ENCODE measurements at places on chromosomes 1 and 21.

DNA sequence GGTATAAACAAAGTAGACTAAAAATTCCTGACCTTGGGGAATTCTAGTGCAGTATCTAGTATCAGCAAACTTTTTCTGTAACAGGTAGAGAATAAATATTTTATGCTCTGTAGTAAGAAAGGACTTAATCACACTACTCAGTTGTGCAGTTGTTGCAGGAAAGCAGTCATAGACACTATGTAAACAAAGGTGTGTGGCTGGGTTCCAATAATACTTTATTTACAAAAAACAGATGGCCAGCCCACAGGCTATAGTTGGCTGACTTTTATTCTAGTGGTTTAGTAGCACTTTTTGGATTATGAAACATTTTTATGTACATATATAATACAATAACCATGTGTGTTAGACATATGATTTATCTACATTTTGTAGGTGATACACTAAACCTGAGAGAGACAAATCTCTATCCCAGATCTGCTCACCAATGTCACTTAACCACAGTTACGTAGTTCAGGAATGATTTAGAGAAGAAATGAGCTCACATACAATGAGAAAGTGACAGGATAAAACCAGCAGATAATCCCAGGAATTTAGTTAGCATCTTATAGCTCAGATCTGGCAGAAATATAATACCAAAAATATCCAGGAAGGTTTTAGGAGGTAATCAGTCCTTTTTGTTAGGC, 56.1 kb downstream of the MIER1 start:
- no peak for DNase-seq

DNA sequence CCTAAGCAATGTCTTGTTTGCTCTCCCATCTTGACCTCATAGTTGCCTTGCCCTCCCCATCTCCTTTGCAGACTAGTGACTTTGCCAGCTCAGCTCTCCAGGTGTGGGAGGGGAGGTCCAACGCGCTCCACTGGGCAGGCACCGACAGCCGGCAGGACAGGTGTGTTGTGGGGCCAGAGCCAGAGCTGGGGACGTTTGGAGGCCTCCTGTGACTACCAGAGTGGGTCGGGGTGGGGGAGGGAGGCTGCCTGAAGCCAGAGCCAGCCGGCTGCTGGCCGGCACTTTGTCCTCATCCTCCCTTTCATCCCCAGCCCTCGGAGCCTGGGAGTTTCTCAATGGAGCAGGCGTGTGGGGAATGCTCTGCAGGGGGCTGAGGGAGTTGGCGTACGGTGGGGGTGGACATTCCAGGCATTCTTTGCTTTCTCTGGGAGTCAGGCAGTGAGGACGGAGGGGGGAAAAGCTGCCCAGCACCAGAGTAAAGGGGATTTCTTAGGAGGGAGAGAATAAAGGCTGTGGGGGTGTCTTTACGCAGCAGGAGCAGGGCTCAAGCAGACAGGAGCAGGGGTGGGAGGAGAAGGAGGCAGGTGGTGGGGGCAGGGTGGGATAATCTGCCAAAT, 20.2 kb downstream of the NUAK2 start:
- DNase-seq, result no peak

GRCh38 chr1:216047811-216048572, 375.3 kb downstream of the USH2A start:
- DNase-seq, result no peak

GRCh38 chr1:99662539-99663080, 16.7 kb downstream of the PALMD start:
- DNase-seq, result no peak

GRCh38 chr1:65066419-65066765, 81.6 kb upstream of the AK4 start:
- DNase-seq, result no peak

DNA sequence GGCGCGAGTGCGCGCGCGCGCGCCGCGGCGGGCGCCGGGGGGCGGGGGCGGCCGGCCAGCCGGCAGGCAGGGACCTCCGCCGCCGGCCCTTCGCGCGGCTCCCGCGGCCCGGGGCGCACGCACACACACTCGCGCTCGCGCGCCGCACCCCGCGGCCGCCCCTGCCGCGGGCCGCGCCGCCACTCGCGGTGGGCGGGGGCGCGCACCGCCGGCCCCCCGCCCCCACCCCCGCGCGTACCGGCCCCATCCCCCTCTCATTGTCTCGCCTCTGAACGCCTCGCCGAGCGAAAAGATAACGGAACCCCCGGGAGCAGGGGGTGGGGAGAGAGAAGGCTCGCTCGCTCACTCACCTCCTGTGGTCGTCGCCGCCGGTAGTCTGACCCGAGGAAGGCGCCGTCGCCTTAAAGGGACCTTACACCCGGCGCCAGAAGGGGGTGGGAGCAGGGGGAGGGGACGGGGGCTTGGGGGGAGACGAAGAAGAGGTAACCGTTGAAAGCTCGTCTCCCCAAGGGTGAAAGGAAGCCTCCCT, 428 bp downstream of the POGZ start:
- DNase-seq, result no peak

DNA sequence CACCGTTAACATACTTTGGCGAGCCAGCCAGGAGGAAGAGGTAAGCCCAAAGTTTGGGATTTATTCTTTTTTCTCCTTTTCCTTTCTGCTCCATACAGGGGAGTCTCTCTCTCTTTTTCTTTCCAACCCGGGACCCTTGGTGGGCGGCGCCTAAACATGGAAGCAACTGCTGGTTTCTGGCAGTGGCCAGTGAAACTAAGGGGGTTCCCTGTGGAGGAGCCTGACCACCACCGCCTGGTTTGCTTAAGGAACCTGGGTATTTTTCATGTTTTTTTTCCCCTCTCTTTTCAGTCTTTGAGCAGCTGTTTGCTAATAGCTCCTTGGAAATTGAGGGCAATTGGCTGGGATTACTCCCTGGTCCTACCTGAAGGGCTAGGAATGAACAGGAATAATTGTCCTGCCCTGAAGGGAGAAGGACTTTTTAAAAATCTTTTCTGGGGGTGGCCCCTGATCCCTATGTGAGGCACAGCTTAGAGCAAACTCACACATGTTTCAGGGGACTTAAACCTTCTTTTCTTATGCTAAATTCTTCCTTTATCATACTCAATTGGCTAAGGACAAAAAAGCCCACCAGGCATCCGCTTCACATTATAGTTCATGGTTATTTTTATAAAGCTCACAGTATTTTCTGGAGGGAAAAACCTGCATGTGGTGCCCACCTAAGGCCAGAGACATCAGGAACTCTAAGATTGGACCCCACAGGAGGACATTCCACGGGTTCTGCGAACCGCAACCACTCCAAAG, 61.3 kb upstream of the PLD5 start:
- no peak for DNase-seq

- no peak for DNase-seq
These were observed 115.7 kb downstream of the MAP3K21 start for GRCh38 chr1:233443040-233443760.

DNA sequence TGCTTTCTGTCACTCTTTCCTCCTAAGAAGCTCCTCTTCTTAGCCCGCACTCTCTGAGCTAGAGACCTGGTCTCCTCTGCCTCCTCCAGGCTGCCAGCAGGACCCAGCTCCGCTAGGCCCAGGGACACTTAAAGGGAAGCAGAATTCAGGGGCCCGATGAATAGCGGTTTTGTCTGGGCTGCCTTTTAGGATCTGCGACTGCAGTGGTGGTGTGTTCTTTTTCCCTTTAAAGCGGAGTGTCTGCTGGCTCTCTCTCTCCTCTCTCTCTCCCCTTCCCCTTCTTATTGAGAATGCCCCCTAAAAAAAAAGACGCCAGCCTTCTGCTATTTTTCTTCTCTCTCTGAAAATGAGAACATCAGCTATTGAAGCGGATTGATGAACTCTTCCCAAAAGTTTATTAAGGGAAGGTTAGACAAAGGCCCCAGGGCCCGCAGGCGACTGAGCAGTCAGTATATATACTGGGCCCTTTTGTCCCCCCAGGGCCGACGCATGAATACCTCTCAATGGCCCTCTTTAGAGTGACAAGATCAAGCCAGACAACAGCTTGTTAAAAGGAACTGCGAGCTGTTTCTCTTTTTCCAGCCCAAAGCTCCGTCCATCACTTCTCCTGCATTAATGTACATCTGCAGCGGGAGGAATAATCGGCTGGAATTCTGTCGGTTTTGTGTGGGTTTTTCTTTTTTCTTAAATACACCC, 27.0 kb downstream of the PAX7 start:
- no peak for DNase-seq

DNA sequence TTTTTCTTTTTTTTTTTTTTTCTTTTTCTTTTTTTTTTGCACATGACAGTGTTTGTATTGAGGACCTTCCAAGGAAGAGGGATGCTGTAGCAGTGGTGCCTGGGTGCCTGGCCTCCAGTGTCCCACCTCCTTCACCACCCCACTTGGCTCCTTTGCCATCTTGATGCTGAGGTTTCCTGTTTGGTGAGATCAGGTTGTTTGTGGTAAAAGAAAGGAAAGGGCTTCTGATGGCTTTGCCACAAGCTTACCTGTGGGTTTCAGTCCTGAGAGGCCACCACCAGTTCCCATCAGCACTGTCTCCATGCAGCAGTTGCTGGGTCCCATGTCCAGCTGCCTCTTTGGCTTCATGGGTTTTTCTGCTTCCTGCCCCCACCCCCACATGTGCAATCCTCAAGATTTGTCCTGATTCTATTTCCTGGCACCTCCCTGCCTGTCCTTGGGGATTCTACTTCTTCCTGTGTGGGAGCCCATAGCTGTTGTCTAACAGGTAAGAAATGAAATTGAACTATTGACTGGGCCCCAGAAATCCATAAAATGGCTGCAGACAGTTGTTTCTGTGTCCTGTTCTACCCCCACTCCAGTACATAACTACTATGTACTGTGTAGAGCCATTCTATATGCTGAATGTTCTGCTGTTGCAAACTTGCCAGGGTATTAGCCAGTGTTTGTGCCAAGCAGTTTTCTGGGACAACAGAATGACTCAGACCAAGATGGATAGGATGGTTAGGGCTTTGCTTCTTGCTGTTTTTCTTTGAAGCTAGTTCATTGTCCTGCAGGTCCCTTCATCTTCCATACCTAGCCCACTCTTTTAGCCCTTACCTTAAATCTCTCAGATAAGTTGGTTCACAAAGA, 4.2 kb upstream of the CCDC28B start:
- no peak for DNase-seq

- no peak for DNase-seq
These were observed 44.1 kb downstream of the RSPH1 start for GRCh38 chr21:42451941-42452340.

GRCh38 chr1:54227091-54227602, 27.2 kb downstream of the MRPL37 start:
- DNase-seq, result no peak

GRCh38 chr1:119742677-119743076, 26.0 kb downstream of the HMGCS2 start:
- DNase-seq, result no peak

DNA sequence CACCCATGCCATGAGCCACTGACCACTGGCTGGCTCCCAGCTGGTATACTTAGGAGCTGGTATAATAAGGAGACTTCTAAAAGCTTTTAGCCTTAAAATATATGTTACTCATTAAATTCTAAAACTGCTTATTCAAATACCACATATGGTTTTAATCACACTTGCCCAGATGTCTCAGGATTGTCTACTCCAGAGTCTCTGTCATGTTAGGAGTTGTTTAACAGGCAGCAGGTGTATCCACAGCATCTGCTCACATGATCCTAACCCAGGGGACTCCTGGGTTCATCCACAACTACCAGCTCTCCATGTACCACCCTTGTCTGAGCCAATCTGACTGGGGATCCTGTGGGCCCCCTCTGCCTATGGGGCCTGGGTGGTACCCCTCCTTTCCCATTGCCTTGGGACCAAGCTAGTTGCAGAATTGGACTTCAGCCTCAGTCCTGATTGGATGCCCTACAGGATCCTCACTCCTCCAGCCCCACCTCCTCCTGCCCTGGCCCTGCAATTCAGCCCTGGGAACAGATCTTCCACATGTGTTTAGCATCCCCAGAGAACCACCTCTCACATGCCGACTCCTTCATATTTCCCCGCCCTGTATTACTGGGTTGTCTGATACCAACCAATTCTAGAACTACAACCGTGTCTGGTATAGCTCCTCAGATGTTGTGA, 61.3 kb downstream of the BCAR3 start:
- DNase-seq, result no peak

DNA sequence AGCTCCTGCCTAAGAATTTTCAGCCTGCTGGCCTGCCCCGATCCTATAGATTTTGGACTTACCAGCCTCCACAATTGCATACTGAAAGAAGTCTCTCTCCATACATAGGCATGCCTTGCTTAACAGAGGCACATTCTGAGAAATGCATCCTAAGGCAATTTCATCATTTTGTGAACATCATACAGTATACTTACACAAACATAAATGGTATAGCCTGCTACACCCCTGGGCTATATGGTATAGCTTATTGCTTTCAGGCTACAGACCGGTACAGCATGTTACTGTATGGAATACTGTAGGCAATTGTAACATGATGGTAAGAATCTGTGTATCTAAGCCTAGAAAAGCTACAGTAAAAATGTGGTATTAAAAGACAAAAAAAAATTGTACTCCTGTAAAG, 174.7 kb downstream of the NRIP1 start:
- DNase-seq, result no peak

- no peak for DNase-seq
These were observed 174.6 kb downstream of the USH2A start for GRCh38 chr1:216248628-216249027.

GRCh38 chr1:186930238-186930637, 101.5 kb downstream of the PLA2G4A start:
- DNase-seq, result no peak

- DNase-seq, result no peak
These were observed 53.5 kb upstream of the TARBP1 start for GRCh38 chr1:234532503-234532922.

GRCh38 chr21:28480470-28480869, 512.2 kb downstream of the LTN1 start:
- DNase-seq, result no peak

GRCh38 chr1:170661646-170662411, 2.1 kb upstream of the PRRX1 start:
- DNase-seq, result no peak

DNA sequence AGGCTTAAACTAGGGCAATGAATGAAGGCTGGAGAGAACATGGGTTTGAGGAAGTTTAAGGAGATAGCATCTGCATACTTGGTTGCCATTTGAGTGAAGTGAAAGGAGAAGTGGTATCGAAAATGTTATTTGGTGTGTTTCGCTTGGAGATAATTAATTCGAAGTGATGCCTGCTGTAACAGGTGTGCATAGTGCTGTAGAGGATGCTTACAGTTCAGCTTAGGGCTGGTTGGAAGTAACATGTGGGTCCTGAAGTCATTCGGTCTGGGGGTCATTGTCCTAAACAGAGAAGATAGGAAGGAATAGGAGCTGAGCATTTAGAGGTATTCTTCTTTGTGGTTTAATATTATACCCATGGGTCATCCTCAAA, 301 bp upstream of the NUDT17 start:
- no peak for DNase-seq

DNA sequence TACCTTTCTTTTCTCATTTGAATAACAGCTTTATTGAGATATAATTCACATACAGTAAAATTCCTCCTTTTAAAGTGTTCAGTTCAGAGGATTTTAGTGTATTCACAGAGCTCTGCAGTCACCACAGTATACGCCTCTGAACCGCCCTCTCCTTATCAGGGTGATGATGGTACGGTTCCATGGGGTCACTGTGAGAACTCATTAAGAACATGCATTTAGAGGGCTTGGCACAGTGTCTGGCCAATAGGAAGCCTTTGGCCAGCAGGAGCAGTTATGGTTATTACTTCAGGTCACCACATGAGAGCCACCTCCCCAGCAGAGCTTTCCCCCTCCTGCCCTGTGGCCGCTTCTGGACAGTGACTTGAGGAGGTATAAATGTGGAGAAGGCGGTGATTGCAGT, 27.3 kb downstream of the KCNQ4 start:
- no peak for DNase-seq

Data from stimulated activated CD8-positive, alpha-beta memory T cell treated with anti-CD3 and anti-CD28 coated beads, Interleukin-15, amount 100 ng/mL, for 1 hour (primary cell).